Kidney glomerular epithelial cell (primary cell): ENCODE measurements at places on chromosomes 12 and 14.
A peak's percentile ranks its signal among the peaks of the same experiment; 100 is the strongest.

DNA sequence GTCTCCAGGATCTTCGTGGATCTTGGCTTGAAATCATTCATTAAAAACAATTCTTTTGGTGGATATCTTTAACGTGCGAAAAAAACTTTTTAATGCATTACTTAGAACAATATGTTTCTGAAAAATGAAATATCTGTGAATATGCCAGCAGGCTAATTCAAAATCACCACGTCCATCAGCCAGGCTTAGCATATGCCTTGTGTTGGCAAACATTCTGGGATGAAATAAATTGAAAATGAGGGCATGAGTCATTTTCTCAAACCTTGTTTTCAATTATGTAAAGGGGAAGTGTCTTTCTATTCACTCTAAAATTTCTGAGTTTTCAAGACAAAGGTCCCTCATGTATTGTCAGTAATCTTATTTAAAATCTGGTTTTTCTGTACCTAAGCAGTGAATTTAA is 393.9 kb downstream of the PAWR start:
- no peak for DNase-seq

DNA sequence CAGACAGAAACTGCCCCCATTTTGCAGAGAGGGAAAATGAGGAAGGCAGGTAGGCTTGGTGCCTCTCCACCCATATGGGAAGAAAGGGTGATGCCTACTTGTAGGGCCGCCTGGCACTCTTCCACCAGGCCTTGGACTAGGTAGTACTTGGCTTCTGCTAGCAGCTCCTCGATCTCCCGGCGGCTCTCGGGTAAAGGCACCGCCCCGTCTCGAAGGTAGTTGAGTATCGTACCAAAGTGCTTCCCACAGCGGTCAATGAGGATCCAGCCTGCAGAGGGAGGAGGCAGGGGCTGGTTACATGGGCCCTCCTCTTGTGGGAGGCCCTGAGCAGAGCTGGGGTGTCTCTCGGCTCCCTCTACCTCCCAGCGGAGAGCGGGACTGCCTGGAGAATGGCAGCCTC is 16.6 kb downstream of the KCTD10 start:
- no peak for DNase-seq

GRCh38 chr12:15933751-15934150 is 22.6 kb downstream of the DERA start:
- no peak for DNase-seq

DNA sequence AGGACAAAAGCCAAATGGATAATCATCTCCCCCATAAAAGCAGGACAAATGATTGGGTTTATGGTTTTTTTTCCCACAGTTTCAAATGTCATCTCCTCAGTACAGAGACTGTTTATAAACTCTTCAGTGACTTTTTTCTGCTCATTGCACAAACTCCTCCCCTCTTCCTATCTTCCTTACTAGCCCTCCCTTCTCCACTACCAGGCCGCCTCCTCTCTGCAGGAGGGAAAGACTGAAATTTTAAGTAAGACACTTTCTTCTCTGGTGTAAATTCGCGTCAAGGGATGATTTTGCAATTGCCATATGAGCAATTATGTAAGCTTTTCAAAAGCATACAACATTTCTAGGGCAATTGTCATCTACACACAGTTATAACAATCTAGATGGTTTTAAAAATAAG is 37.0 kb downstream of the BTG1 start:
- DNase-seq: no peak

DNA sequence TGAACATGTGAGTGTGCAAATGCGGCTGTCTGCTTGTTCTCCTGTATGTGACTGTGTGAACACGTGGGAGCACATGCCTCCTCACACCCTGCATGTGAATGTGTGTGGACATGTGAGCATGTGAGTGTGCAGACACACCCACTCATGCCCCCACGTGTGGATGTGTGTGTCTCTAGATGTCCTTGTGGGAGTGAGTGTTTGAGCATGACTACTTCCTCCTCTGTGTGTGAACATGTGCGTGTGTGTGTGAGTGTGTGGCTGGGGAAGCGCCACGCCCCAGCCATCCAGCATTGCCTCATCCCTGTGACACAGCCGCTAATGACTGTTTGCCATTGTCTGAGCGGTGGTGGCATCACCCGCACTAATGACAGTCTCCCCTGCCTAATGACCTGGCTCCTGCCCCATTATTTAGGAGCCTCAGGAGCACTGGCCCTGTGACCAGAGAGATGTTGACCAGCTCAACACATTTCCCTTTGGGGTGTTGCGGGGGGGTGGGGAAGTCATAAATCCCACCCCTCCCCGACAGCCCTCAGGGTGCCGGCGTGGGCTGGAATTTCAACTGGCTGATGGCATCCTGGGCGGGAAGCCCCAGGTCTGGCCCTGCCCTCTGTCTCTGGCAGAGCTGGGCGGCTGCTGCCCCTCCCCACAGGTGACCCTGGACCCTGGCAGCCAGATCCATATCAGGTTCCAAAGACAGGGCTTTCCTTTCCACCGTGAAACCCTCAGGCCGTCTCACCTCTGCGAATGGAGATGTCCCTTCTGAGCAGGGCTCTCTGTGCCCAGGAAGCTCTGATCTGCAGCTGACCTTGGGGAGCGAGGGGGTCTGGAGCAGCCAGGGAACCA is 11.5 kb upstream of the KRT80 start:
- peak; percentile 93 for DNase-seq

GRCh38 chr14:44385906-44386305 is 121.2 kb downstream of the FSCB start:
- DNase-seq: no peak

DNA sequence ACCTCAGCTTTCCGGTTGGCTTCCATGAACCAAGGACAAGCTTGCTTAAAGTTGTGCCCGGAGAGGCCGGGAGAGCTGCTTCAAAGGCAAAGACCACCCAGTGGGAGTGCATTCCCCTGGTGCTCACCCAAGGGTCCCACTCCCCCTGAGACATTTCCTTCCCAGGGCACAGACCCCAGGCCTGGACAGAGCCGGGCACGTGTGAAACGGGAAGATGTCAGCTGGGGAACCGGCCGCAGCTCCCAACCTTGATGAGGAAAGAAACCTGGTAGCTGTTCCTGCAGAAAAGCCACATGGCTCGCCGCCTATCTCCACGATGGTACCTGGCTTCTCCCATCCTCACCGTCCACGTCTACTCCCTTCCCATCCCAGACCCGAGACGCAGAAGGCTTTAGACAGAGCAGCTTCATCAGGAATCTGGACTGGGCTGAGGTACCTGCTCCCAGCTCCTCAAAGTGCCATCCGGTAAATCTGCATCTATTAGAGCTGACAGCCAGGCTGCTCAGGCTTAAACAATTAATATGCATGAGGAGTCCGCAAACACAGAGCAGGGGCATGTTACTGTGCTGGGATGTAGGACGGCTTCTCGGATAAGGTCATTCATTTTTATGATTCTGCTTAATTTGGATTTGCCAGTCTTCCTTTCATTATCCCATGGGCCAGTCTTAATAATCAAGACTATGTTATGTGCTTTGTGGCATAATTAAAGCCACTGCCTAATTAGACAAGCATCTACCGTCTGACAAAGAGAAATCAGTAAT is 53.1 kb downstream of the GALNT9 start:
- DNase-seq: no peak

- DNase-seq: peak; percentile 63
Observed at GRCh38 chr12:106954462-106955376, 988 bp upstream of the TMEM263 start.

- peak; percentile 99 for DNase-seq
Observed at GRCh38 chr12:91215940-91216454, 33.4 kb upstream of the DCN start.

DNA sequence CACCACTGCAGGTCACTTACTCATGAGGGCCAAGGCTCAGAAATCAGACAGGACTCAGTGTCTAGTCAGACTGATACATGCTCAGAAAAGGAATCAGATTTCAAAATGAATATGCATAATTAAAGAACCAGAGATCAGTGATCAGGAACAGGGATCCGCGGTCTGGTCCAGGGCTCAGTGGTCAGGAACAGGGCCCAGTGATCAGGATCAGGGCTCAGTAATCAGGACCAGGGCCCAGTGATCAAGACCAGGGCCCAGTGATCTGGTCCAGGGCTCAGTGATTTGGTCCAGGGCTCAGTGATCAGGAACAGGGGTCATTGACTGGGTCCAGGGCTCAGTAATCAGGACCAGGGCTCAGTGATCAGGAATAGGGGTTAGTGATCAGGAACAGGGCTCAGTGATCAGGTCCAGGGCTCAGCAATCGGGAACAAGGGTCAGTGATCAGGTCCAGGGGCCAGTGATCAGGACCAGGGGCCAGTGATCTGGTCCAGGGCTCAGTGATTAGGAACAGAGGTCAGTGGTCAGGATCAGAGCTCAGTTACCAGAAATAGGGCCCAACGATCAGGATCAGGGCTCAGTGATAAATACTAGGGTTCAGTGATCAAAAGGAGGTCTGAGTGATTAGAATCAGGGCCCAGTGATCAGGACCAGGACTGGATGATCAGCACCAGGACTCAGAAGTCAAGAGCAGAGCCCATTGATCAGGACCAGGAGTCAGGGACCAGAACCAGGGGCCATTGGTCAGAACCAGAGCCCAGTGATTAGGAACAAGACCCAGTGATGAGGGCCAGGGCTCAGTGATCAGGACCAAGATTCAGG is 175.3 kb downstream of the TMEM121 start:
- DNase-seq: no peak

- no peak for DNase-seq
Observed at GRCh38 chr12:63164911-63165310, 13.9 kb upstream of the AVPR1A start.

GRCh38 chr12:22008196-22008595 is 37.8 kb upstream of the CMAS start:
- no peak for DNase-seq

DNA sequence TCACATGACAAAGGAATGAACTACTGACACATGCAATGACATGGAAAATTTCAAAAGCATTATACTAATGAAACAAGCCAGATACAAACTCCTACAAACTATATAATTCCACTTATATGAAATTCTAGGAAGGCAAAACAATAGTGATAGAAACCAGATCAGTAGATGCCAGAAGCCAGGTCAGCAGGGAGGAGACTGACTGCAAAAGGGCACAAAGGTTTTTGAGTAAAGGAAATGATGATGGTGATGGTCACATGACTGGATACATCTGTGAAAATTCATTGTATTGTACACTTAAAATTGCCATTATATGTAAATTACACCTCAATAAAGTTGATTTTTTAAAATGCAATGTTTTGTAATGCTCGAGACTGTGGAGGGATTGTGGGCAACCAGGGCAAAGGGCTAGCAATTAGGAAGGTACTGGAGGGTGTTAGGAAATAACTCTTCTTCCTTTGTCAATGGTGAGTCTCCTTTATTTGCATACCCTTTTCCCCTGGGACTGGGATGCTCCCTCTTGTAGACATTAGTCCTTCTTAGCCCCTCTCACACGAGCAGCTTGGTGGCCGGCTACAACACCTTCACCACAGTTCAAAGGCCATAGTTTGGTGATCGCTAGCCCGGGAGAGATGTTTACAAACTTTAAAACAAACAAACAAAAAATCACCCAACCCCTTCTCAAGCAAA is 6.7 kb upstream of the PRPF40B start:
- no peak for DNase-seq

DNA sequence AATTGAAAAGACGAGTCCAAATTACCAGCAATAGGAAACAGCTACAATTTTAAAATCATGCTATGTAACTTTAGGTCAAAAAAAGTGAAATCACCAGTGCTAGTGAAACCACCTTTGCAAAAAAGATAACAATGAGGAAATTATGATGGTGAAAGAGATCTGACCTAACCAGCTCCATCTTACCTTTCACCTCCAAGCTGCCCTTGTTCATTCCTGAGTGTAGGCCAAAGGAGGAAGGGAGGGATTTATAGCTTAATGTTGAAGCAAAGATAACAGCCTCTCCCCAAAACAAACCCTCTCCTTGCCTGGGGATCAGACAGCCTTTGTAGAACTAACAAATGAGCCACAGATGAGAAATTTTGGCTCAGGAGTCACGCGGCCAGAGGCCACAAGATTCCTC is 83.2 kb upstream of the EIF5 start:
- no peak for DNase-seq

- no peak for DNase-seq
Observed at GRCh38 chr14:98189511-98189910, 1082.5 kb downstream of the BCL11B start.

DNA sequence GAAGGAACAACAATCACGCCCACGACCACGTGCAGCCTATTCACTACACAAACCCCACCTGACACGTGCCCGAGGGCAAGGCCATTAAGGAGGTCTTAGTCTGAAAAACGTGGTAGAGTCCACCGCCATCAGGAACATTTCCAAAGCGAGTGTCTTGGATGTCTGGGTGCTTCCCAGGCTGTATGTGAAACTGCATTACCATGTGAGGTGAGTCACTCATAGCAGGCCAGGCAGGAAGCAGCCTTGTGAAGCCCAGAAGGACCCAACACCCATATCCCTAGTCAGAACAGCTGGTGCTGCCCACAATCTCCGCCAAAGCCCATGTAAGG is 3.3 kb upstream of the KRT79 start:
- DNase-seq: peak; percentile 66

DNA sequence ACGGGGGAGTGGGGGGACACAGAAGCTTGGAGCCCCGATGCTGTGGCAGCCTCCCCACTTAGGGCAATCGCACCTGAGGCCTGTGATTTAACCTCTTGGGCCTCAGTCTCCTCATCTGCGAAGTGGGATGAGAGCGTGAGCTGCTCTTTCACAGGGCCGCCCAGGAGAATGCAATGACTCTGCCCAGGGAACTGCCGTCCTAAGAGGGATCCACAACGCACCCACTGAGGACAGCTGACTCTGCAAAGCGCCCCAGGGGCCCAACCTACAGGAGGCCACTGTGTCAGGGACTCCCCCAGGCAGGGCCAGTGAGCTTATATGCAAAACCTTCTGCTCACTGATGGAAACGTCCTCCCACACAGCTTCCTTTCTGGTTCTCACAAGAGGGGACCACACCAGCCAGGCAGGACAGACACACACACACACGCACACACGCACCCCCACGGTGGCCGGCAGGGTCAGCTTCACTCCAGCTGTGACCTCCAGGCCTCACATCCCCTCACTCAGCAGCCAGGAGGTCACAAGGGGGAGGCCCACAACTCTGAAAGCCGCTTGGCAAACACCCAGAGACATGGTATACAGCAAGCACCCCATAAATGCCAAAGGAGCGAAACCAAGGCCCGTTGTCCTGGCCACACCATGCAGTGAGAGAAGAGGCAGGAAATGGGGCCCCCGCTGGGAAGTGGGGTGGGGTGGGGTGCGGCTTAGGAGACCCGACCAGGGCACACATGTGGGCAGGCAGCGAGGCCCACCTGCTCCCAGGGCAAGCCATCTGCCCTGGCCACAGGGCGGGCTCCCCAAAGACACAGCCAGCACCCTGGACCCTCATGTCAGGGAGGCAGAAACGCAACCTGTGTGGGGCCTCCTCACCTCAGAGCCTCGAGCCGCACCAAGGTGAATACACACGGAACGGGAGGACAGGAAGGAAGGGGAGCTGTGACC is 73.3 kb downstream of the NCOR2 start:
- DNase-seq: no peak
